Dorsolateral prefrontal cortex (tissue), 122 donors: ENCODE measurements at places on chromosomes 13 and 19. TPM values are rescaled to one million over a fixed set of nuclear protein-coding genes. Genes with fewer than 3 reads are reported as not detected.

The CYP4F8 gene
- not detected for total RNA-seq

The KIR2DL3 gene
- not detected for total RNA-seq

The CERS1 gene
- 97.9 TPM for total RNA-seq

The SPRYD7 gene
- 22.5 TPM for total RNA-seq

The GPX4 gene
- 340 TPM for total RNA-seq

The SERP2 gene
- 68.2 TPM for total RNA-seq

The EPN1 gene
- total RNA-seq: 138 TPM

The F2RL3 gene
- not detected for total RNA-seq

The ZSWIM4 gene
- 6.7 TPM for total RNA-seq

The EMC10 gene
- total RNA-seq: 71.1 TPM

The PSG5 gene
- not detected for total RNA-seq

The MBD3L2 gene
- not detected for total RNA-seq

The C1QTNF9B gene
- not detected for total RNA-seq

The PTPRS gene
- 212 TPM for total RNA-seq

The ZNF132 gene
- total RNA-seq: 12.3 TPM

The CALR3 gene
- not detected for total RNA-seq

The SYNE4 gene
- 2.5 TPM for total RNA-seq

The TMC4 gene
- not detected for total RNA-seq

The FPR3 gene
- total RNA-seq: 1.1 TPM

The LILRA1 gene
- total RNA-seq: 0.78 TPM

The LYPD5 gene
- 21.9 TPM for total RNA-seq

The ZNF625 gene
- total RNA-seq: 8.7 TPM

The KIR3DL1 gene
- not detected for total RNA-seq

The CYP4F2 gene
- total RNA-seq: 0.58 TPM

The ZNF528 gene
- 68.9 TPM for total RNA-seq

The CCDC122 gene
- 4.5 TPM for total RNA-seq

The PODNL1 gene
- total RNA-seq: 1.7 TPM

The KLK6 gene
- total RNA-seq: 137 TPM

The TMEM59L gene
- total RNA-seq: 425 TPM

The GPC6 gene
- total RNA-seq: 4.3 TPM

The GJB6 gene
- 50.1 TPM for total RNA-seq

The SHISA7 gene
- 35.1 TPM for total RNA-seq

The GRK1 gene
- 0.16 TPM for total RNA-seq

The GSX1 gene
- total RNA-seq: not detected

The SKA3 gene
- 0.64 TPM for total RNA-seq

The CYP4F3 gene
- total RNA-seq: 2.8 TPM

The RPS15 gene
- total RNA-seq: 455 TPM
